Fibroblast of skin of abdomen (primary cell): ENCODE measurements at places on chromosomes 7 and 10.

- DNase-seq: no peak
Measured at GRCh38 chr10:93086289-93086688, 12.6 kb downstream of the CYP26A1 start.

DNA sequence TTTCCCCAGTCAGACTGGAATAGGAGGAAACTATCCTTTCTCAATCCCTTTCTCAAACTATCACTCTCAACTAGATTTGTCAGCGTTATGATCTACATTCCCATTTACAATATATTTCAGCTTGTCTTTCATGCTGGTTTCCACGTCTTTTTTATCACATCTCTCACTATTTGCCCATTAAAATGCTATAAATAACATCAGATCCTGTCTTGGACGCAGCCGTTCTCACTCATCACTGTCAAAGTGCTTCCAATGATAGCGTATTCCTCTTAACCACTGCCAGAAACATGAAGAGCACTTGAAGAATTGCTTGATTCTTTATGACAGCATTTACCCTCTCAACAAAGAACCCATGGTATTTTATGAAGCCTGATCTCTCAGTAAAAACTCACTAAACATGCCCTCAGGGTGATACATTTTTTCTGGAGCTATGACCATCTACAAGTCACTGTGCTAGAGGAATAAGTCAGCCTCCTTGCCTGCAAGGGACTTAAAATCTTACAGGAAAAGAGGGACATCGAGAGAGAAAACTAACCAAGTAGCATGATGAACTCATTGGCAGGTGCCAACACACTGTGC lies 205.6 kb upstream of the PFKP start:
- DNase-seq: no peak

DNA sequence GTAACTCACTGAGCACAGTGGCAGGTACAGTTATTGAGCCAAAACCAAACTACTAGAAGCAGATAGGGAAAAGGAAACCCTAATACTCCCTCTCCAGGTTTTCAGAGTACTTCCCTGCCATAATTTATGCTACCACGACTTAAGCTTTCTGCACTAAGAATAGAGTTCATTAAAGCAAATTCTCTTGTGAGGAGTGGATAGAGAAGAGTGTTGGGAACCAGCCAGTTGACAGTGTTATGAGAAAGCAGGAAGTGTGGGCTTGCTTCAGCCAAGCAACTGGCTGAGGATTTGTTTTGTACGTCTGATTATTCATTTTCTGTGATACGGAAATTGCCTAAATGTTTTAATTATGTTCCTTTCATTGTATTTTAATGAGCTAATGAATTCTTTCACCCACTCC lies 280.5 kb downstream of the KIF20B start:
- peak; percentile 25 for DNase-seq

DNA sequence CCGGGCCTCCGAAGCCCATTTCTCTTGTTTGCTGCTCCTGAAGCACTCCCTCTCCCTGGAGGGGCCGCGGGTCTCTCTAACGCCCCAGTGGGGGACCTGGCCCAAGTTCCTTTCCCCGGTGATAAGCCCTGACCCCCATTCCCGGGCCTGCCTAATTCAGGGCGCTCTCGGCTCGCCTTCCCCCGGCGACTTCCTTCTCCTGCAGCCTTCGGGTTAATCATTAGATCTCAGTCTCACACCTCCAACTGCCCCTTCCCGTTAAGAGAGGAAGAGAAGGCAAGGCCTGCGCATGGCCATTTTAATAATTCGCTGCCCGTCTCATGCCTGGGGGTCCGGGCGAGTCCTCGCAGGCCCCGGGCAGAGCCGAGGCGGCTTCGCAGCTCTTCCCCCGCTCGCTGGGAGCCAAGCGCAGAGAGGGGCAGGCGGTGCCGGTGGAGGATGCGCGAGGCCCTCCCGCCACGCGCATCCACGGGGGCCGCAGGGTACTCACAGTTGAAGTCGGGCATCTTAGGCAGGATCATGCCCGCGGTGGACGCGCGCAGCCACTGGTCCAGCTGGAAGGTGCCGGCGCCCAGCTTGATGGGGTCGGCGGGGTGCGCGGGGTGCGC lies 1.2 kb downstream of the MNX1 start:
- DNase-seq: no peak

DNA sequence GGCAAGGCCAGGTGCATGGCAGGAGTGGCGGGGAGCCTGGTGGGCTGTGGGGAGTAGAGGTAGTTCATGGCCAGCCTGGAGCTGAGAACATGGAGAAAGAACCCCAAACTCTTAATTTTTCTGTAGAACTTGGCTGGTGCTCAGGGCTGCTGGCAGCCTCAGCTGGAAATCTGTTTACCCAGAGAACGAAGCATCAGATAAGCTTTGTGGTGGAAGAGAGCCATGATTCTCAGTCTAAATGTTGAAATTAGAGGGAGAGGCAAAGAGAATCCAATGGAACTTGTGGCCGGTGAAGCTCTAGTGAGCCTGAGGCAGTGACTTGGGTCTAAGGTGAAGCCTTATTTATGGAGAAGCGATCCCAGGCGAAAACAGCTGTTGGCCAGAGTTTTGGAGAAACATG lies 126.4 kb downstream of the CCDC3 start:
- no peak for DNase-seq

DNA sequence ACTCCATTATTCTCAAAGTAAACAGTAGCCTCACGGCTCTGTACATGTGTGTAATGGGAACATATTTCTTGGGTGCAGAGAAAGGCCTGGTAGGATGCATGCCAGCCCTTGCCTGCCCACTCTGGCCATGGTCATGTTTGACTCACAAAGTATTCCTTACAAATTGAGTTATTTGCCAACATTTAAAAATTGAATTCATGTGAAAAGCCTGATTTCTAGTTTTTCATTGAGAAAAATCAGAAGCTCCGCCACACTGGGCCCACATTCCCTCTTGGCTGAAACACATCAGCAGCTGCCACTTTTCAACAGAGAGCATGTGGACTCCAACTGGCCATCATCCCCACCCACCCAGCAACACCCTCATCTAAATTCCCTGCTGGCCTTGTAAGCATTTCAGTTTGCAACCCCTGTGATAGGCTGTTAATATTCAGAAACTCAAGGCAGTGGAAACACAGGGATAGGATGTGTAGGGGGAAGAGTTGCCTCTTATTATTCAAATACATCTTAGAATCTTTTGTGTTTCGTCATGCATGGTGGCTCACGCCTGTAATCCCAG lies 40.9 kb downstream of the CDH23 start:
- DNase-seq: no peak

GRCh38 chr10:22611425-22612115 lies 102.8 kb downstream of the PIP4K2A start:
- DNase-seq: no peak

DNA sequence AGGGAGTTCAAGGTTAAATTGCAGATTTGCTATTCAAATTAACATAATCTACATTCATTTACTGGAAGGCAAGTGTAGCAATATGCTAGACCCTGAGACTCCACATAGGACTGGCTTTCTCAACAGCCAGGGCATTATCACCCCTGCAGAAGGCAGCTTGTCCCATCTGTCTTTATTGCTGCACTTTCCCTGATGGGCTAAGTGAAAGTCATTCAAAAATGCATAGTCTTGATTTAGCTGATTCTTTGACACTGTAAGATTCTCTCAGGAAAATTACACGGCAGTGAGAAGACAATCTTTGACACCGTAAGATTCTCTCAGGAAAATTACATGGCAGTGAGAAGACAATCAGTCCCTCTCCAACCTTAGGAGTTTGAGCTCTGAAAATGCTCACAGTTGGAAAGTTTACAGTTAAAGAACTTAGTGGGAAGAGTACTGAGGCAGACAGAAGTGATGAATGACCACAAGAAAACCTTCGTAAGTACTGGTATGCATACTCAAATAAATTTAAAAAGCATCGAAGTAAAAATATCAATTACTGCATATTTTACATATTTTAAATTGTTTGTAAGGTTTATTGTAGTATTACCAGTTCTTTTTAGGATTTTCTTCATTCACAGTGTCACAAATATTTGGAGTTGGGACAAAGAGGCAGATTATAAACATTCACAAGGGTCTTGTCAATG lies 88.9 kb downstream of the RAPGEF5 start:
- no peak for DNase-seq

GRCh38 chr7:76259124-76260093 lies 43.1 kb upstream of the HSPB1 start:
- DNase-seq: no peak

GRCh38 chr10:11782793-11783557 lies 40.2 kb upstream of the PROSER2 start:
- peak; percentile 39 for DNase-seq

GRCh38 chr7:159088016-159088865 lies 56.4 kb downstream of the VIPR2 start:
- no peak for DNase-seq

DNA sequence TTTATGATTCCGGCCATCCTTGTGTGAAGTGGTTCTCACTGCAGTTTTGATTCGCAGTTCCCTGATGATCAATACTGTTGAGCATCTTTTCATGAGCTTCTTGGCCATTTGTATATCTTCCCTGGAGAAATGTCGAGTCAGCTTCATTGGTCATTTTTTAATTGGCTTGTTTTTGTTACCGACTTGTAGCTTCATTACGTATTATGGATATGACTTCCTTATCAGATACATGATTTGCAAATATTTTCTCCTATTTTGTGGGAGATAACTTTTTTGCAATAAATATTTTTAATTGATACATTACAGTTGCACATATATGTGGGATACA lies 27.4 kb upstream of the TPK1 start:
- DNase-seq: no peak

- no peak for DNase-seq
Measured at GRCh38 chr10:44986179-44986578, 7.6 kb upstream of the DEPP1 start.

GRCh38 chr10:125633517-125633999 lies 49.4 kb downstream of the TEX36 start:
- peak; percentile 22 for DNase-seq

- DNase-seq: no peak
Measured at GRCh38 chr10:350981-351501, 215.8 kb downstream of the ZMYND11 start.

DNA sequence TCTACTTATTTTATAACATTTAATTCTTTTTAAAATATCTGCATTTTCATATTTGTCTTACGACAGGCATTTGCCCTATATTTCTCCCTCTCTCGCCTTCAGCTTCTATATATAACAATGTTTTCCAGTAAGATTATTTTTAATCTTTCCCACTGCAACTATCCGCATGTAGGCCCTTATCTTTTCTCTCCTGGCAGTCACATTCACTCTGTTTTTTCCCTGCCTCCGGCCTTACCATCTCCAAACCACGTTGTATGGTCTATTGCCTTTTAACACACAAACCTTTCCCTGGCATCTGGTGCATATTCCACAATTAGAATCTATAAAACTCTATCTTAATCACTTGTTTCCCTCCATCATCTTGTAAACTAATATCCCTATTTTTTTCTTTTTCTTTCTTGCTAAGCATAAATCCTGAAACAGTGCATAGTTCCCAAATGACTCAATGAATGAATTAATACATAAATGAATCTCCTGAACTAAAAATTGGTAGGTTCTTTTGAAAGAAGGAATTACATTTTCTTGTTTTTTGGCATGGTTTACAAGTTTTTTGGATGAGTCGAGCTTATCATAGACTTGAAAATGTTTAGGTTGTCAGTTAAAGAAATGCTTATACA lies 173.2 kb downstream of the SEMA3A start:
- DNase-seq: peak; percentile 69

DNA sequence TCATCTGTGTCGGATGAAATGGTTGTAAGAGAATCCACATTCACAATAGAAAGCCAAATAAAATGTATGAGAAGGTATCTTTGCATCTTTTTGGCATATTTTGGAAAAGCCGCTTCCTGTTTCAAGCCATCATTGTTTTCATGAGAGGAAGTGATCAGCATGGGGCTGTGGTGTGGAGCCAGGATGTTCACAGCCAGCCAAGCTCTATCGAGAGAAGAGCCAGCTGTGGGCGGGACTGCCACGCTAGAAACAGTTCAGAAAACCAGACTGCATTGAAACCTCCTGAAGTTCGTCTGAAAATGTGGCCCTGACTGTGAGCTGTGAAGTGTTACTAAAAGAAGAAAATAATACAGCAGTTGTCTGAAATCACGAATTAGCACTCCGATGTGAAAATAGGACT lies 21.2 kb upstream of the NPS start:
- no peak for DNase-seq

DNA sequence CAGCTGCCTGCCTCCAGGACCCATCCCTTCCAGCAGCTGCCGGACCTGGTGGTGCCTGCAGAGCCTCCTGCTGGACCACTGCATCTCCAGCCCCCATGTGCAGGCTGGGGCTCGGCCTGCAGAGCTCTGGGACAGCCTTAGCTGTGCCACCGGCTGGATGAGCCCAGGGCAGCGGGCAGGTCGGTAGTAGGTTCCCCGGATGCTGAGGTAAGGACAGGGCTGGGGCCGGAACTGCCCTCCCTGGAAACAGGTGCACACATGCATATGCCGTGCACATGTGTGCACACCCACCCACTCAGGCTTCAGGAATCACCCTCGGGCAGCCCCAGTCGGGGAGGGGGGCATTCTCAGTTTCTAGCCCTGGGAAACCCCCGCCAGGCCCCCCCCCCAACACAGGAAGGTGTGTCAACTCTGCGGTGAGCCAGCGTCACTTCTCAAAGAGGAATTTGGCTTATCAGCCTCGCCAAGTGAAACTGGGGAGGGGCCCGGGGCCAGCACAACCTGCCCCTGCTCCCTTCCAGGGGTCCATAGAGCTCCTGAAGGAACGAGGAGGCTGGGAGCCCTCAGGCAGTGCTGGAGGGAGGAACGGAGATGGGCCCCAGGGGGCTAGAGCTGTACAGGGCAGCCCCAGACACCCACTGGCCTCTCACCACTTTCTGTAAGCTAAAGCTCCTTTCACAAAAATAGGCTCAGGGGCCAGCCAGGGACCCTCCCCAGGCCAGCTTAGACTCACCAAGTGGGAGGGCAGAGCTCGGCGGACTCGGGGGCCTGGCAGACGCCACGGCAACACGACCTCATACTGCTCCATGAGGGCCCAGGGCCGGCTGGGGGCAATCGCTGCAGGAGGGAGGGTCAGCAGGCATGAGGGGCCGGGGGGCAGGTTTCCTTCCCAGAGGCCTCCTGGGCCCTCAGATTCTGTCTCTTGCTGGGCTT lies 1.7 kb downstream of the ADAM8 start:
- no peak for DNase-seq
